ENCODE measurements at places on chromosomes 2 and 18. TPM values are rescaled to one million over a fixed set of nuclear protein-coding genes. Genes with fewer than 3 reads are reported as not detected.

Gene APCDD1
- 49.8 TPM for total RNA-seq

Gene VWA3B
- total RNA-seq = not detected

Gene BMP10
- not detected for total RNA-seq

Gene OXER1
- total RNA-seq = 1.7 TPM

Gene TUBB6
- 81.8 TPM for total RNA-seq

Gene RNPEPL1
- total RNA-seq = 36.1 TPM

Gene ASXL3
- 18.2 TPM for total RNA-seq

Gene MC5R
- not detected for total RNA-seq

Gene CFC1
- not detected for total RNA-seq

Gene MARCHF4
- total RNA-seq = 0.86 TPM

Gene POU3F3
- 26.7 TPM for total RNA-seq

Gene TUBA3E
- total RNA-seq = not detected

Gene POMC
- 0.54 TPM for total RNA-seq

DNA sequence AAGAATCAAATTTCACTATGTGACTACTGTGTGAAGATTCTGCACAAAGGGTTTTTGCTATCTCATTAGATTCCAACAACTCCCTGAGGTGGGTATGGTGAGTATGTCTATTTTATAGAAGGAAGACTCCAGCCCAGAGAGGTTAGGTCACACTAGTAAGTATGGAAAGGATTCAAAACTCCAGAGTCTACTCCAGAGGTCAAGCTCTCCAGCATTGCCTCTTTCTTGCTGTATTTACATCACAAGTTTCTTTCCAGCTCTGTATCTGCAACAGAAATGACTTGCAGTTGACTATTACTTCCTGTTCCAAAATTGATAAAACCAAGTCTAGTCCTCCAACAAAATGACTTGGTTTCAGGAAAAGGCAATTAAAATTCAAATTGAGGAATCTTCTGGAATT is 2.1 kb downstream of the COL4A4 start:
- DNase-seq = no peak

- peak; percentile 76 for DNase-seq
These were observed 21.0 kb upstream of the PTMA start for GRCh38 chr2:231687133-231687852.

GRCh38 chr2:174800436-174801205 is 36.3 kb upstream of the CHRNA1 start:
- no peak for DNase-seq

DNA sequence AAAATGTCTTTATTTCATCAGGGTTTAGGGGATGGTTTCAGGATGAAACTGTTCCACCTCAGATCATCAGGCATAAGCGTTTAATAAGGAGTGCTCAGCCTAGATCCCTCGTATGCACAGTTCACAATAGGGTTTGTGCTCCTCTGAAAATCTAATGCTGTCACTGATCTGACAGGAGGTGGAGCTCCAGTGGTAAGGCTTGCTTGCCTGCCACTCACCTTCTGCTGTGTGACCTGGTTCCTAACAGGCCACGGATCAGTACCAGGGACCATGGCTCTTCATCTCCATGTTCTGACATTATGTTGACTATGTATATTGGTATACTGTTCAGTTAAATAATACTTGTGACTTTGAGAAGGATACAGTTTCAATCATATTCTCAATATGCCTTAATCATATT is 41.6 kb downstream of the PPIG start:
- no peak for DNase-seq

GRCh38 chr2:9240745-9241144 is 34.1 kb downstream of the ASAP2 start:
- no peak for DNase-seq

DNA sequence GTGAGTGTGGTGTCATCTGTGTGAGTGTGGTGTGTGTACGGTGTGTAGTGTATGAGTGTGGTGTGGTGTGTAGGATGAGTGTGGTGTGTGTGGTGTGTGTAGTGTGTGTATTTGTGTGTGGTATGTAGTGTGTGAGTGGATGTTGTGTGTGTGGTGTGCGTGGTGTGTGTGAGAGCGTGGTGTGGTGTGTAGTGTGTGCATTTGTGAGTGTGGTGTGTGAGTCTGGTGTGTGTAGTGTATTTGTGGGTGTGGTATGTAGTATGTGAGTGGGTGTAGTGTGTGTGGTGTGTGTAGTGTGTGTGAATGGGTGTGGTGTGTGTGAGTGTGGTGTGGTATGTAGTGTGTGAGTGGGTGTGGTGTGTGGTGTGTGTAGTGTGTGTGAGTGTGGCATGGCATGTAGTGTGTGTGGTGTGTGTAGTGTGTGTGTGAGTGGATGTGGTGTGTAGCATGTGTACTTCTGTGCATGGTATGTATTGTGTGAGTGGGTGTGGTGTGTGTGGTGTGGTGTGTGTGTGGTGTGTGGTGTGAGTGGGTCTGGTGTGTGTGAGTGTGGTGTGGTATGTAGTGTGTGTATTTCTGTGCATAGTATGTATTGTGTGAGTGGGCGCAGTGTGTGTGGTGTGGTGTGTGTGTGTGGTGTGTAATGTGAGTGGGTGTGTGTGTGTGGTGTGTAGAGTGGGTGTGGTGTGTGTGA is 227.8 kb downstream of the BCL2 start:
- no peak for DNase-seq

DNA sequence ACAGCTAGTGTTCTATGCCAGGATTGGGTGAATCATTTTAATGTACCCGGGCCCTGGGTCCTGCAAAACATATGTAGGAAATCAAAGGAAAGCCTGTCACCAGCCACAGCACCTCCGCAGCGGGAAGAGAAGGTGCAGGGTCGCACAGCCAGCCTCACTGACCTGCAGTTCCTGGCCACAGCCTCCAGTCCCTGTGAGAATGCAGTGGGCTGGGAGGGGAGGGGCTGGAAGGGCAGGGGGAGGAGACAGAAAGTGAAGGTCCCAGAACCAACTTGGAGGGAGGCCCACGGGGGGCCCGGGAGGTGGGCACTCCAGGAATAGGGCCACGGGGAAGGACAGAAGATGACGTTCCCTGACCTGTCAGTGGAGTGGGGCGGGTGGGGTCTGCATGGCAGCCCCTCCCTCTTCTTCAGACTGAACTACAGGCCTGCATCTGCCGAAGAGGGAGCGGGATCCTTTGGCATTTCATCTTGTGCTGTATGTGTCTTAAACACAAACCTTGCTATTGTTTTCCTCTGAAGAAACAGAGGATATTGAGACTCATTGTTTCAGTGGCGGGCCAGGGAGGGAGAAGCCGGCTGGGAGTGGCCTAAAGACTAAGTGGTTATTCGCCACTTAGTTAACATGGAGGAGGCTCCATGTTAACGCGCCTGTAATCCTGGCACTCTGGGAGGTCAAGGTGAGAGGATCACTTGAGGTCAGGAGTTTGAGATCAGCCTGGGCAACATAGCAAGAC is 7.5 kb downstream of the MAL start:
- DNase-seq = no peak

DNA sequence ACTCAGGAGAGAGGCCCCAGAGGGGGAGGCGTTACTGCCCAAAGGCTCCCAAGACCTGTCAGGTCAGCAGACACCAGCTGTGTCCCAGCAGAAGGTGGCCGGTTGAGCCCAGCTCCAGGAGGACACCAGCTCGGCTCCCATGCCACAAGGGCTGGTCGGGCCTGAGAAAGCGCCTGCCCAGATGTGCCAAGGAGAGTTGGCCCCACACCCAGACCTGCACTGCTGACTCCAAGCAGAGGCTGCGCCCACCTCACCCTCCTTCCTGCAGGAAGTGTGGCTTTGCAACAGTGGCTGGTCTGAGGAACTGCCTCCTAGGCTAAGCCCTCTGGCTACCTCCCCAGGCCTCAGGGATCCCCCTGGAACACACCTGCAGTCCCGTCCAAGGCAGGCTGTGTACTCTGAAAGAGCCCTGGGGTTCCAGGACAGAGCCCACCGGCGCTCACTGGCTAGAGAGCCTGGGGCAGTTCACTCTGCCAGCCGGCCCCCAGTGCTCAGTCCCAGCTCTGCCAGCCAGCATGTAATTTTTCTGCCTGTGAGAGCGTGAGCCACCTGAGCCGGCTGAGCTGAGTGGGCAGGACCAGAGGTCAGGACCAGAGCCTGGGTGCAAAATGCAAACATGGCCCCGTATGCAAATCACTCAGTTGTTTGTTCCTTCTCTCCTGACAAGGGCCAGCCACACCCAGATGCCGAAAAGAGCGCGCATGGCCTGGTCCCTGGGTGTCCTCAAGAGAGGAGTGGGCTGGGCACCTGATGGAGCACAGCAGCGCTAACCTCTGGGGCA is 36.9 kb upstream of the PTMA start:
- DNase-seq = no peak

DNA sequence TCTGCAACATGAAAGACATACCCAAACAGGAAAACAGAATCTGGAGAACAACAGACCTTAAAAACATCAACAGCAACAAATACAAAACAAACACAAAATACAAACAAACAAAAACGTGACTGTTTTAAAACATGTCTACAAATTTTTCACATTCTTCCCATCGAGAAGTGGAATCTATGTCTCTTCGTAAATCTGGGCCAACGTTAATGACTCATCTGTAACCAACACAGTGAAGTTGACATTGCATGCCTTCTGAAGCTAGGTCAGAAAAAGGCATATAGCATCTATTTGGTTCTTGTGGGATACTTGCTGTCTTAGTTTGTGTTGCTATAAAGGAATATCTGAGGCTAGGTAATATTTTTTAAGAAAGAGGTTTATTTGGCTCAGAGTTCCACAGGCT is 269.0 kb upstream of the FBXO11 start:
- DNase-seq = no peak

DNA sequence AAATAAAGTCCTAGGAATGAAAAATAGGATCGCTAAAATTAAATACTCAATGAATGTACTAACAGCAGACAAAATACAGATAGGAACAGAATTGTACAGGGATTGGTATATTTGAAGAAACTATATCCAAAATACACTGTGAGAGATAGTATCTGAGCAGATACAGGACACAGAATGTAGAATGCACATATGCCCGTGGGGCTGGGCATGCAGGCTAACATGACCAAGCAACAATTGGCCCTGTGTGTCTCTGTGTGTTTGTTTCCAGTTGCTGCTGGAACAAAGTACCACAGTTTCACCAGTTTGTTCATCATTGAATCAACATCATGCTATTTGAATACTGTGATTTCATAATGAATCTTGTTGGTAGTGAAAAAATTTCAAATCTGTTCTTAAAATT is 127.6 kb downstream of the PMAIP1 start:
- DNase-seq = no peak

DNA sequence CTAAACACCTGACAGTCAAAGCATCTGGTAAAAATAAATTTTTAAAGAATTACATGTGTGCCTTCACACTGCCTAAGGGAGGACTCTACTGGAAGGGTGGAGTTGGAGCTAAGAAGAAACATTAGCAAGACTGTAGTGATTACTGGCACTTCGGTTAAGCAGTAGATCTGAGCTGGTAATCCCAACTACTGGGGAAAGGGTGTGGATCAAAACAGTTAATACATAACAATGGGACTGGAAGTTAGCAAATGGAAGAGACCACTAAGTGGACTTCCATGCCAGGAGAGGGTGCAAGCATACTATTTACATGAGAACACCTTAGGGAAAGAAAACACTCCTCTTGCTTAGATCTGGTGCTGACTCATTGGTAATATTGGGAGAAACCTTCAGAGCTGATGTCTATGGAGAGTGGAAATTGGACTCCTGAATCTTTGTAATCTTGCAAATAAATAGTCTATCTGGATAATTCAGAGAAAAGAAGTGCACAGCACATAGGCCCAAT is 519.6 kb upstream of the LINC00305 start:
- no peak for DNase-seq
